Activated CD4-positive, alpha-beta T cell treated with anti-CD3 and anti-CD28 coated beads, Interleukin-2, amount 50 U/mL, for 1 hour (primary cell): ENCODE measurements at places on chromosomes 3 and 15.

DNA sequence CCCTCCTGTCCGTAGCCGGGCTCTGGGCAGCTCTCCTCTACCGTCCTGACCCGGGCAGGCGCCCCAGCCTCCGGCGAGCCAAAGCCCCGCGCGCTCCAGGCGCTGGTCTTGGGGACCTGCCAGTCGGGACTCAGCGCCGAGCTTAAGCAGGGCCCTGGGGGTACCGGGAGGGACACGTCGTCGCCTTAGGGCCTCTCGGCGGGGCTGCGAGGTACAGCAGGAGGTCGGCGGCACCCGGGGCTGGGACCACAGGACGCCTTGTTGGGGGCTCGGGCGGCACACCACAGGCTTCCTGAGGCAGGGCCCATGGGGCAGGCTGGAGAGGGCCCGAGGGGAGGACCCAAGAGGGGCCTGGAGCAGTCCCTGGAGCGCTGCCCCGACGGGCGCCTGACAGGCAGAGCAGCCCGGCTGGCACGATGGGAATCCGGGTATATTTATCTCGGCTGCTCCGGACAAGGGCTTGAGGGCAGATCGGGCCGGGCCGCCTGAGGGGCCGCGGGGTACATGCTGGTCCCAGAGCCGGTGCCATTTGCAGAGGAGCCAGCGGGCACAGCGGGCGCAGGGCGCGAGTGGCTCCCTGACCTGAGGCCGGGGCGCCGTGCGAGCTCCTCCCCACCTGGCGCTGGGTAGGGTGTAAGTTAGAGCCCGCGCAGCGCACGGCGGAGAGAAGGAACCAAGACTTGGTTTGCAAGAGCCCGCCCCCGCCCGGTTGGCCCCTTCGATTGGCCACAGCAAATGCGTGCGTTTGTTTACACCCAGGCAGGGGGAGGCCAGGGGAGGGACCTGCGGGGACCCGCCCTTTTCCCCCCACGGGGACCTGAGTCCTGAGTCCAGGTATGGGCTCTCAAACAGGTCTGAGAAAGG is 574 bp downstream of the SLC38A3 start:
- DNase-seq, result peak; percentile 40

DNA sequence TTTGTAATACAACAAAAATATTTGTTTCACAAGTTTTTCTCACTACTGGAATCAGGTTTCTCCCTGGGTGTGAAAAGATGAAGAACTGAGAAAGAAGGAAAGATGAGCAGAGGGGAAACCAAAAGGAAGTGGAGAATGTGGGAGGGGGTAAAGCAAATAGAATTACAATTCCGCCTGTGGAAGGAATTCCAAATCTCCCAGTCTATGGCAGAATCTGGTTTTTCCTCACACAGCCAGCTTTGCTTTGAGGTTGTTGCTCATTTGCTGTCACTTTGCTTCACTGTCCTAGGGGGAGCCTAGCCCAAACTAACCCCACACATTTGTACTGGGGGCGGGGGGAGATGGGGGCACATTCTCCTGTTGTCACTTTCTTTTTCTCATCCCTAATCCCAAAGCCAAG is 43.9 kb downstream of the RPL22L1 start:
- DNase-seq, result no peak

DNA sequence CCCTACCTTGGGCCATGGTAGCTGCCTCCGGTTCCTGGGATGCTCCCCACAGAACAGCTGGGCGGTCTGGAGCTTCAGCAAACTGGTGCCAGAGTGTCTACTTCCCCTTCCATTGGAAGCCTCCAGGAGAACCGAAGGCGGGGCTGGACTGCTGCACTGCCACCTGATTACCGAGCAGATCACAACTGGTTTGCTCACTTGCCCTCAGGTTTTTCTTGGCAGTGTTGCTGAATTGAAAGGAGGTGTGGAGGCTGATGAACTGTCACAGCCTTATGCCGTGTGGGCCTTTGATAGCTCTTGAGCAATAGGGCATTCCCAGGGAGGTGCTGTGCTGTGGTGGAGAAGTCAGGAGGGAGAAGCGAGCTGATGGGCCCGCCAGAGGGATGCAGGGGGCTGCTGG is at the start of gene TGM5:
Gene TGM5 (minus strand): TSS at position 95 of the 400 bp plus-strand sequence. CDS start 79 bp downstream, at position 16.
- no peak for DNase-seq

GRCh38 chr15:34582461-34583371 is 735 bp downstream of the GOLGA8B start:
- DNase-seq, result peak; percentile 26

DNA sequence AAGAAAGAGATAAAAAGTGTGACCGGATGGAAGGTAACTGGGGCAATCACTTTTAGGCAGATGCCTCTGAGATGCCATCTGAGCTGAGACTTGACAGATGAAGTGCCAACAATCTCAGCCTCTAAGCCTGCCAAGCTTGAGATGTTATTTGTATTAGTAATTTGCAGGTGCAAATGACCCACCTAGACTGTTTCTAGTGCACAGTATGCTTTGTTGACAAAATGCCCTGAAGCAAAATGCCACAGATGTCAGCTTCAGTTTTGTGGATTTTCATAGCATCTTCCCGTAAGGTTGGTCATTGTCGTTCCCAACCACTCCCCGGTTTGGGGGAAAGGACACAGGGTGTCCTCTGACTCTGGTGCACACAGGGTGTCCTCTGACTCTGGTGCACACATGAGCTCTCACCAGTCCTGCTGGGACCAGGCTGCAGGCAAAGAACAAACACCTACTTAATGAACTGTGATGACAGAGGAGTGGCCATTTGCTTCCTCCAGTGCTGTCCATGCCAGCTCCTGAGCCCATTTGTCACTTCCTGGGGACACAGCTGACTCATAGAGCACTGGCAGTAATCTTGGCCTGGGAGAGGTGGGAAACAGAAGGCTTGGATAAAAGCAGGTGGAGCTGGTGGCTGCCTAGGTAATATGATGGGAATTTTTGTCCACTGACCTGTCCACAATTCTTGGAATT is 16.7 kb upstream of the PPP1R2 start:
- no peak for DNase-seq

GRCh38 chr3:45944830-45945620 is 1.8 kb downstream of the CXCR6 start:
- DNase-seq, result no peak

- no peak for DNase-seq
Measured at GRCh38 chr3:67048067-67048714, 50.1 kb downstream of the KBTBD8 start.

DNA sequence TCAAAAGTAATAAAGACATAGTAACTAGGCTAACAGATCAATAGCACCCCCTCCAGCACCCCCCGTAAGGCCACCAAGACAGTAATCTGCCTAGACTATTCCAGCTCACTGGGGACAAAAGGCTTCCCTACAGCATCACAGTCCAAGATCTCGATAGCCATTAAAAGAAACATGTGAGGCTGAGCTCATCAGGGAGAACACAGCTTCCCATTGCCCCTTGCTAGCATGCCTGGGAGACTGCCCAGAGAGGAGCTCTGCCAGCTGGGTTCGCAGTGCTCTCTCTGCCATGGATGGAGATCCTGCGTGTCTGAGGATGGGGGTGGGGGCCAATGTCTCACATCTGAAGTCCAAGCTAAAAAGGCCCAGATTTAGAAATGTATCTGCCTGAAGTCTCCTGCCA is 17.8 kb downstream of the LRIG1 start:
- no peak for DNase-seq

GRCh38 chr15:82916161-82916952 is 36.2 kb downstream of the HOMER2 start:
- no peak for DNase-seq

GRCh38 chr15:64107337-64107736 is 11.6 kb downstream of the SNX1 start:
- DNase-seq, result no peak

GRCh38 chr15:94584833-94585244 is 353.5 kb downstream of the MCTP2 start:
- DNase-seq, result peak; percentile 14

GRCh38 chr3:116743062-116743461 is 33.5 kb downstream of the TUSC7 start:
- no peak for DNase-seq

DNA sequence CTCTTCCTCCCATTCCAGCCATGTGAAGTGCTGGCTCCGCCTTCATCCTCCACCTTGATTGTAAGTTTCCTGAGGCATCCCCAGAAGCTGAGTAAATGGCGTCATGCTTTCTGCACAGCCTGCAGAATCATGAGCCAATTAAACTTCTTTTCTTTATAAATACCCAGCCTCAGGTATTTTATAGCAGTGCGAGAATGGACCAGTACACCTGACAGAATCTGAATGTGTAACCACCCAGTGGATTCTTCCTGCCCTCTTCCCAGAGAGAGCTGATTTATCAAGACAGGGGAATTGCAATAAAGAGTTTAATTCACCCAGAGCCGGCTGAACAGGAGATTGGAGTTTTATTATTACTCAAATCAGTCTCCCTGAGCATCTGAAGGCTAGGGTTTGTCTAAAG is 86.6 kb downstream of the C3orf70 start:
- no peak for DNase-seq

GRCh38 chr3:57972531-57973111 is 35.6 kb upstream of the FLNB start:
- no peak for DNase-seq

- DNase-seq, result no peak
Measured at GRCh38 chr15:101090428-101090790, 161.4 kb downstream of the CHSY1 start.

DNA sequence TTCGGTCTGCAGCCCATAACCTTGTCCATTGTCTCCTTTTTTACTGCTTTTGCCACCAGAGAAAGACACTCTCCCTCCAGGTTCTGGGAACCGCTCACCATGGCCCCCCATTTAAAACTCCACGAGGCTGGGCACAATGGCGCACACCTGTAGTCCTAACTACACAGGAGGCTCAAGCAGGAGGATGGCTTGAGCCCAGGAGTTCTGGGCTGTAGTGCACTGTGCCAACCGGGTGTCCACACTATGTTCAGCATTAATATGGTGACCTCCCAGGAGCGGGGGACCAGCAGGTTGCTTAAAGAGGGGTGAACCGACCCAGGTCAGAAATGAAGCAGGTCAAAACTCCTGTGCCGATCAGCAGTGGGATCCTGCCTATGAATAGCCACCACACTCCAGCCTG is 28.0 kb upstream of the IDH2 start:
- DNase-seq, result no peak

DNA sequence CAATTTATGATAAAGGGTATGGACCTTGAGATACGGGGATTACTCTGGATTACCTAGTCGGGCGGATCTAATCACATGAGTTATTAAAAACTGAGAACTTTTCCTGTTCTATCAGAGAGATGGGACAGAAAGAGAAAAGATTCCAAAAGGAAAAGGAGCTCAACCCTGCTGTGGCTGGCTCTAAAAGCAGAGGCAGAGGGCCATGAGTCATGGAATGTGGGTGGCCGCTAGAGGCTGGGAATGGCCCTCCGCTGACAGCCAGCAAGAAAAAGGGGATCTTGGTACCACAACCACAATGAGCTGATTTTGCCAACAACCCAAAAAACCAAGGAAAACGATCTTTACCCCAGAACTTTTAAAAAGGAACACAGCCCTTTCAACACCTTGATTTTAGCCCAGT is 210.0 kb downstream of the MAGI1 start:
- DNase-seq, result no peak

- DNase-seq, result no peak
Measured at GRCh38 chr3:136637176-136637575, 115.0 kb downstream of the STAG1 start.

GRCh38 chr3:39362192-39362591 is 21.0 kb upstream of the SLC25A38 start:
- DNase-seq, result no peak

DNA sequence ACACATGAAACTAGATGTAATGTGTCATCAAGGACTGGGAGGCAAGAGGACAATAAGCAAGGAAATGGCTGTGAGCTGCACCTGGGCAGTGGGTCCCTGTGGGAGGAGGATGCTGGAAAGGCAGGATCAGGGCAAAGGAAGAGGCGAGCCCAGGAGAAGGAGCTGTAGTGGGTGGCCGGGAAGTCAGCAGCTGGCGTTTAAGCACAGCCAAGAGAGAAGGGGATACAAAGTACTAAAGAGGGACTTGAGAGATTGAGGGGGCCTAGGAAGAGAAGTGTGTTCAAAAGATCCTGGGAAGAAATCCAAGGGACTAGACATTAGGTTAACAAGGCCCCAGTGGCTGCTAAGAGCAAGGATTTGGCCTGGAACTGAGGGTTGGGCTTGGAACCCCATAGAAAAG is 188.5 kb upstream of the SLC24A5 start:
- DNase-seq, result no peak

DNA sequence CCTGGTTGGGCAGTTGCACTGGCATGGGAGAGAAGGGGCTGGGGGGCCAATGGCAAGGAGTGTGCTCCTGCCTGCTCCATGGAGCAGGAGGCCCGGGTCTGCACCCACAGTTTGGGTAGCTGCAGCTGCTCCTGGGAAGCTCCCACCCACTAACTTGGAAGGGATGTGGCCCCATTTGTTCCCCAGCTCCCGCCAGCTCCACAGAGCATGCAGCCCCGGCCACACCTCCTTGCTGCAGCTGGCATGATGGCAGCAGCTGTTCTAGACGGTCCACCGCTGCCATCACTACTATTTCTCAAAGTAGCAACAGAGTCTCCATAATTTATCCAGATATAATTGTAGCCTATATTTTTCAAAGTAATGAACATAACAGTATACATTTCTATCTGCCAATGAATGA is 65.8 kb downstream of the PIK3CB start:
- no peak for DNase-seq

- DNase-seq, result no peak
Measured at GRCh38 chr3:99884484-99884883, 66.8 kb downstream of the CMSS1 start.

- DNase-seq, result peak; percentile 73
Measured at GRCh38 chr15:69760890-69761568, 308.4 kb downstream of the RPLP1 start.

DNA sequence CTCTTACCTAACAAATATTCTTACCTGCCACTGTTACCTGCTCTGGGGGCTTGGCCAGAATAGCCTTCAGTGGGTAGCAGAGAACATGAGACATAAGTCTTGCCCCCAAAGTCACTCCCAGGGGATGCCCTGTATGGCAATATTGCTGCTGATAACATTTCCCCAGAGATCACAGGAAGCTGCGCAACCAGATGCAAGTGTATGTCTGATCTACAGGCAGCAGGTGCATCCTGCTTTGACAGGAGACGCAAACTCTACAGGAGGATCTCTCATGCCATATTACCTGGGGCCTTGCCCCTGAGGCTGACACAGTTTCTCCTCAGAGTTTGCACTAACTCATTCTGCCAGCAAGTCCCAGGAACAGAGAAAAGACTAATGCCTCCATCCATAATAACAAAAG is 174.4 kb upstream of the LPP start:
- peak; percentile 26 for DNase-seq

GRCh38 chr3:10198761-10199649 is 34.3 kb downstream of the IRAK2 start:
- peak; percentile 68 for DNase-seq

GRCh38 chr3:193851941-193852674 is 259.1 kb downstream of the OPA1 start:
- no peak for DNase-seq

- no peak for DNase-seq
Measured at GRCh38 chr15:56208185-56208584, 35.5 kb downstream of the RFX7 start.

DNA sequence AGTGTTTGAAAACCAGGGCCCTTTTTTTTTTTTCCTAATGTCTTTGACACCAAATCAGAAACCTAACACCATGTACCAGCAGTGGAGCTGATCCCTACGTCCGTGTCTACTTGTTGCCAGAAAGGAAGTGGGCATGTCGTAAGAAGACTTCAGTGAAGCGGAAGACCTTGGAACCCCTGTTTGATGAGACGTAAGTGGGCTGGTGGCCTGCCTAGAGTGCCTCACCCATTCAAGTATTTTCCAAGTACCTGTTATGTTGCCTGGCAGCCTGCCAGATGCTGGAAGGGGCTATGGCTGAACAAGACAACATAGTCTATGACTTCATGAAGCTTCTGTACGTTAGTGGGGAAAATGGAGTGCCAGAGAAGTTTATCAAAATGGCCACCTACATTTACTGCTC is 39.7 kb downstream of the ESYT3 start:
- DNase-seq, result no peak
